ENCODE measurements at places on chromosomes 7 and 10.

GRCh38 chr10:100907175-100907574, 5.6 kb upstream of the SLF2 start:
- no peak for DNase-seq

DNA sequence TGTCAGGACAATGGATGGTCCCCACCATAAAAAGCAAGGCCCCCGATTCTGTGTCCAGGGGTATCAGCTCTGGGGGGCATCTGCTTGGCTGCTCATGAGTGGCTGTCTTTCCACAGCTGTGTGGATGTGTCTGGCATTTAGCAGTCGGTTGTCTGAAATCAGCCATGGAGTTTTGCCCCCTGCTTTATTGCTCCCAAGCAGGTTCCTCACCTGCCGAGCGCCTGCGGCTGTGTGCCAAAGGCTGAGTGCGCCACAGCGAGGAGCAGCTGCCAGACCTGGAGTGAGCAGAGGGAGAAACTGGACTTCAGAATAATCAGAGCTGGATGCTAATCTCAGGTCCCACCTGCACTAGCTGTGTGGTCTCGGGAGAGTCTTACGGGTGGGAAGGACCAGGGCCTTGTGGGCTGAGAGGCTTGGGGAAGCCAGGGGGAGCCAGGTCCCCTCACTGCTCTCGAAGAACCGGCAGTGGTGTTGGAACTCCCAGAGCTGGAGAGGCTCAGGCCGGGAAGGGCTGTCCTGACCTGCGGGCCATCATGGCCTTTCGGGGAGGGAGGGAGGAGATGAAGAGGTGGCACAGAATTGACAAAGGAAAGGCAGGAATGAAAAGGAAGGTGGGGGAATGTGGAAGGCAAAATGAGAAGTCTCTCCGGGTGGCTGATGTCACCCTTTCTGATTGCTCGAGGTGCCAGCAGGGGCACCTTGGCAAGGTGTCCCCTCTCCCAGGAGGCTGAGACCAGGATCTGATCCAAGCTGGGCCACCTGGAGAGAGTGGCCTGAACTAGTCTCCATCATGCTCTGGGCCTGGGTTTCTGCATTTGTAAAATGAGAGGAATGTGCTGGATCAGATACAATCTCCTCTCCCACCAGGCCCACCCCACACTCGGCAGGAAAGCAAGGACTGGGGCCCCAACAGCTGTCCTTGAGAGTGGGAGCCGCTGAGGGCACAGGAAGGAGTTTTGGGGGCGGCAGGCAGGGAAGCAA, 30.2 kb upstream of the LEP start:
- DNase-seq = no peak

DNA sequence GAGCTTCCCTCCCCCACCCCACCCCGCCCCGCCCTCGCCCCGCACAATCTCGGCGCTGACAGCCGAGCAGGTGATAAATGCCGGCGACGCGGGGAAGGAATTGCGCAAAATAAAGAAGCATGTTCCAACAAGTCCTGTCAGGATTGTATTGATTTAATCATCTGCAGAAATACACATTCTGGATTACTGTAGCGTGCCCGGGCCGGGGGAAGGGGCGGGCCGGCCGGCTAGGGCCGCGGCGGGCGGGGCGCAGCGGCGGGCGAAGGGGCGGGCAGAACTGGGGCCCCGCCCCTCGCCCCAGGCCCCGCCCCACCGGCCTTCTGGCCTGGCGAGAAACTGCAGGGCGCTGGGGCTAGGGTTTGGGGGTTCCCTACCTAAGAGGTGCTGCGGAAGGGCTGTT, 88.9 kb upstream of the PAX2 start:
- DNase-seq = peak; percentile 51

- DNase-seq = no peak
Observed at GRCh38 chr10:19577807-19578206, 238.4 kb upstream of the PLXDC2 start.

DNA sequence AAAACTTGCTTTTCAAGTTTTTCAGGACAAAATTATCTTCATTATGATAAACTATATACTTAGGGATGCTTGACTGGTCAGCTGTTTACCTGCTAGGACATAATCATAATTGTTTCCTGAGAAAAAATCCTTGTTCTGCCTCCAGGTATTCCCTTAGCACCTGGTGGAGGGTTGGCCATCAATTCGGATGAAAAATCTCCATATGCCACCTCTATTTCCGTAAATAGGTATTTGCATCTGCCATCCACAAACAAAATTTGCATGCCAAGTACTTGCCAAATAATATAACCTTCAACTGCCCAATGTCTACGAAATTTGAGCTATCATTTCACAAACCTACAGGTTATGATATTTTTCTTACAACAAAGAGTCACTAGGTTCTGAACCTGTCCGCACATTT, 126.2 kb downstream of the RNF133 start:
- DNase-seq = no peak

DNA sequence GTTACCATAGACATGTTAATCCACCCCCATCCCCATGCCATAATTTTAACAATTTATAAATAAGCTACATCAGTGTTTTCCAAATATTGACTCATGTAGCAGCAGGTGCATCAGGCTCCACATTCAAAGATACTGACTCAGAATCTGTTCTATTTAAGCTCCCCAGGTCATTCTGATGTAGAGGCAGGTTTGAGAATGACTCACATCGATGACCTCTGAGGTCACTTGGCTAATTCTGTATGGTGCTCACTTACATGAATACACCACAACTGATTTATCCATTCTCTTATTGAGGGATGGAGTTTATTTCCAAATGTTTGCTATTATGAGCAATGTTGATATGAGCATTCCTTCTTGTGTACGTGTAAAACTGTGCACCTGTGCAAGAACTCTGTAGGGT, 1159.0 kb downstream of the TYW1 start:
- no peak for DNase-seq

- DNase-seq = no peak
Observed at GRCh38 chr10:124448696-124449169, 1.1 kb downstream of the NKX1-2 start.

GRCh38 chr7:730501-731439, 3.7 kb upstream of the PRKAR1B start:
- no peak for DNase-seq

DNA sequence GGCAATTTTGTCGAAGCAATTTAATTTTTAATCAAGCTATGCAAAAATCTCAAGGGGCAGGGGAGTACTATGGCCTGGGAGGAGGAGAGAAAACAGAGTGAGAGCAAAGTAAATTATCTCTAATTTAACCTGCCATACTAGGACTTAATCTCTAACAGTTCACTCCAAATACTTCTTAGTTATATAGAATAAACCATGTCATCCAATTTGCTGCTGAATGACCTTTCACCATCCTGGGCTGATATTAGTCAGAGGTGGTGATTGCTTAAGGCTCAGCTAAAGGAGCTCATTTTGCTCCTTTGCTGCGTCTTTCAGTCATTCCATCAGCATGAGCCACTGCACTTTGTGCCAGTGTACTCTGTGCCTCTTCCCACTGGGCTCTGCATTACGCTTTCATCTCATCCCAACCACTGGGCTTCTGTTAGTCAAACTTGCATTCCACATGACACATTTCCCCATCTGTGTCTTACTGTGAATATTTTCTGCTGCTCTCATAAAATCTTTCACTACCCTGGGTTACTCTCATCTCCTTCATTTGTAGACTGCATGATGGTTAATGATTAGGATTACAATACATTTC, 84.3 kb downstream of the CD36 start:
- DNase-seq = peak; percentile 100

GRCh38 chr7:37076668-37077067, 352.4 kb upstream of the AOAH start:
- DNase-seq = no peak

Measured in ACHN (cell line).